SJSA1 (cell line): ENCODE measurements at places on chromosomes 13 and 19. TPM values are rescaled to one million over a fixed set of nuclear protein-coding genes. Genes with fewer than 3 reads are reported as not detected.

DNA sequence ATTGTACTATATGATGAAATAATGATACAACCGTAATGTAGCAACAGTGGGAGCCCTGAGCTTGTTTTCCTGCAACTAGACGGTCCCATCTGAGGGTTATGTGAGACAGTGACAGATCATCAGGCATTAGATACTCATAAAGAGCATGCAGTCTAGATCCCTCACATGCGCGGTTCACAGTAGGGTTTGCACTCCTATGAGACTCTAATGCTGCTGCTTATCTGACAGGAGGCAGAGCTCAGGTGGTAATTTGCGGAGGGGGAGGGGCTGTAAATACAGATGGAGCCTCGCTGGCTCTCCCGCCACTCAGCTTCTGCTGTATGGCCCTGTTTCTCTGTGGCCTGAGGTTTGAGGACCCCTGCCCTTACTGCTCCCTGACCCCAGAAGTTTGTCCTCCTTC lies 13.7 kb downstream of the EPHX3 start:
- no peak for DNase-seq

GRCh38 chr13:39451301-39451700 lies 151.7 kb downstream of the LHFPL6 start:
- DNase-seq, result no peak

Gene KASH5
- not detected in 2 replicates for total RNA-seq

GRCh38 chr13:31896427-31896826 lies 135.1 kb upstream of the FRY start:
- DNase-seq, result peak; percentile 1

DNA sequence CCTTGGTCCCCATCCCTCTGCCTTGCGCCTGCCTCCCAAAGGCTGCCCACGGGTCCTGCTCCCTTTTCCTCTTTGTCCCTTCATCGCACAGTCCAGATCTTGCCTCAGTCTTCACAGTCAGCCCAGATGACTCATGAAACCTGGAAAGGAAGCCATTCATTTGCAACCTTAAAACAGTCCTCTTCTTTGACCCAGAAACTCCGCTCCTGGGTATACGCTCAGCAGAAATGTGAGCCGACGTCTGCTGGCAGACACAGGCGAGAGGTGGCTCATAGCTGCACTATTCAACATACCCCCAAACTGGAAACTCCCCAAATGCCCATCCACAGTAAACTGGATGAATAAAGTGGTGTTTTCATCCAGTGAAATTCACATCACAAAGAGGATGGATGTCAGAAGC lies 13.6 kb upstream of the PEPD start:
- DNase-seq, result no peak

Gene ZNF112
- total RNA-seq, result 4.7 and 7.1 TPM in 2 replicates

DNA sequence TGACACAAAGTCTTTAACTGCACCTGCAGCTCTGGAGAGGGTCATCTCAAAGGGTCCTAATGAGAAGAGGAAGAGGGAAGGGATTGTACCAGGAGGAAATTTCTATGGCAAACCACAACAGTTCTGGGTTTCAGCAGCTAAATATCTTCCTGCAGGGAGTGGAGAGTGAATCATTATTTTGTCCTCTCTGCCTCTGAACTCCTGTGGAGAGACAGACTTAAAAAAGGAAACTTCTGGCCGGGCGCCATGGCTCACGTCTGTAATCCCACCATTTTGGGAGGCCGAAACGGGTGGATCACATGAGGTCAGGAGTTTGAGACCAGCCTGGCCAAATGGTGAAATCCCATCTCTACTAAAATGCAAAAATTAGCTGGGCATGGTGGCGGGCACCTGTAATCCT lies 16.9 kb upstream of the C1QTNF9 start:
- DNase-seq, result no peak

DNA sequence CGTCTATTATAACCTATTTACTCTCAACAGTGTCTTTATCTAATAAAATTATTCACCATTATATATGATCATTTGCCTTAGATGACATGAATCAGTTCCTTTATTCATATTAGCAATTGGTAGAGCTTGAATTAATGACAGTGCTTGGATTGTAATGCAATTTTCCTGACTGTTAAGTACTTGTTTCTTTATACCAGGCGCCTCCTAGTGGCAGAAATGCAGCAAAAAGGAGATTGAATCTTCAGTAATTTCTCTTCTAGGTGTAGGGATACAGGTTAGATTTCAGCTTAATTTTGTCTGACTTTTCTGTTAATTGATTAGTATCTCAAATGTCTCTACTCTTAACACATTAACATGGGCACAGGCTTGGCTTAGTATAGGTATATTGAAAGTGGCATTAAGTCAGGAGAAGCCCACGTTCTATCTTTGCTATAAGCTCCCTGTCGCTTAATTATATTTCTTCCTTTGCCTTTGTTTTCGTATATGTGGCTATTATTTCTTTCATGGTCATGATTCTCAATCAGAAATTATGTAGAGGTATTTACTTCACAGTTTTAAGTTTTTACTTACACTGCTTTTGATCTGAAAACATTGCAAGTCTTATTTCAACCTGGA lies 9.1 kb upstream of the LHFPL6 start:
- DNase-seq, result peak; percentile 64

- peak; percentile 92 for DNase-seq
Observed at GRCh38 chr13:40401911-40402776, 264.3 kb downstream of the FOXO1 start.

- DNase-seq, result no peak
Observed at GRCh38 chr13:44718467-44718866, 142.3 kb upstream of the TSC22D1 start.

Gene CCL25
- total RNA-seq, result not detected in 2 replicates

Gene ZNF227
- 5.6 and 15.1 TPM in 2 replicates for total RNA-seq

Gene GEMIN7
- total RNA-seq, result 42.0 and 46.9 TPM in 2 replicates

Gene SPACA4
- not detected in 2 replicates for total RNA-seq

DNA sequence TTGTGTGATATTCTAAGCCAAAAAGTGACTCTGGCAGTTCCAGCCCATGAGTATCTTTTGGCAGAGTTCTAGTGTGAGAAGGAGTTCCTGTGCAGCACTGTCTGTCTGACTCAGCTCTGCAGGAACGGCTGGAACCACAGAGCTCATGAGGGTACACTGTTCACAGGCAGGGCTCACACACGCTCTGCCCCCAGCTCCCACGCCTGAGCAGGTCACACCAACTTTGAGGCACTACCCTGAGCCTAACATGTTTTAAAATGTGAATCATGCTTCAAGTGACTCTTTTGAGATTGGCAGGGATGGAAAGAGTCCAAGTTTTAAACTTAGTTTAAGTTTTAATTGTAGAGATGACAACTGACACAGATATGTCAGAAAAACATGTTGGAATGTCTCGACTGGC lies 1203.3 kb downstream of the UQCRFS1 start:
- no peak for DNase-seq

Gene SMAD9
- total RNA-seq, result 16.8 and 25.9 TPM in 2 replicates

Gene FCHO1
- 0.63 TPM in 1 of 2 replicates, not detected in the other for total RNA-seq

- DNase-seq, result no peak
Observed at GRCh38 chr19:34104557-34104956, 67.7 kb upstream of the LSM14A start.

DNA sequence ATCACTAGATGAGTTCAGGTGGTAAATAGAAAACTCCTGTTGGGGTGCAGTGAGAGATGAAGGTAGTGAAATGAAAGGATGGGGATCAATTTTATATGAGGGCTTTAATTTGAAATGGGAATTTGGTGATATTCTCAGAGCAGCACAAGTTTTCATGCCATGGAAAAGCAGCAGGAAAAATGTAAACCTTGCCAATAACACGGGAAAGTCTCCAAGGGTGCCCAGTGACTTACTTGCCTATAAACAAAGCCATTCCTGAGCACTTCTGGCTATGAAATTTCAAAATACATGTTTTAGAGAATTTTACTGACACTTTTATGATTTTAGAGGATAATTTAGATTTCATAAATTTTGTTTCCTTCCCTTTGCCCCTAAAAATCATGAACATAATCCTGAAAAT lies 16.4 kb upstream of the FLT3 start:
- DNase-seq, result no peak

Gene DCT
- not detected in 2 replicates for total RNA-seq

GRCh38 chr13:35179494-35179893 lies 237.4 kb downstream of the NBEA start:
- no peak for DNase-seq

GRCh38 chr19:12035220-12036172 lies at the start of gene ZNF433:
ZNF433 (minus strand) TSS chr19:12035679; CDS start chr19:12035539, 140 bp downstream.
- peak; percentile 28 for DNase-seq

- DNase-seq, result no peak
Observed at GRCh38 chr19:12984683-12985048, 10.6 kb upstream of the NFIX start.

Gene ERICH4
- total RNA-seq, result not detected in 2 replicates

DNA sequence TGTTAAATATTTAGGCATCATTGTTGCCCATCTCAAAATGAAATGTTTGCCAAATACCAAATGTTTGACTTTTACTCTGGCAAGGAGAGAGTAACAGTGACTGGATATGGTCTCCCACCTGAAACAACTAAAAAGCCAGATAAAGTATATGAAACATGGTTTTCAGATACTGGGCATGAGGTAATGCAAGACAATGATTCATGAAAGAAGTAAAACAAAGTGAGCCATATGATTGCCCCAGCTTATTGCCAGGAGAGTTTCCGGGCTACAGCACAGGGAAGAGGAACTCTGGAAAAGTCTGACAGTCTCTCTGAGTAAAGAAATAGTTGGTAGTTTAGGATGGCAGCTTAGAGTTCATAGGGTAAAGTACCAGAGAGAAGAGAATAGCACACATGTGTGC lies 354.6 kb downstream of the DNAJC15 start:
- no peak for DNase-seq

Gene NKG7
- not detected in 2 replicates for total RNA-seq

- no peak for DNase-seq
Observed at GRCh38 chr19:16327501-16327900, 2.9 kb downstream of the KLF2 start.

DNA sequence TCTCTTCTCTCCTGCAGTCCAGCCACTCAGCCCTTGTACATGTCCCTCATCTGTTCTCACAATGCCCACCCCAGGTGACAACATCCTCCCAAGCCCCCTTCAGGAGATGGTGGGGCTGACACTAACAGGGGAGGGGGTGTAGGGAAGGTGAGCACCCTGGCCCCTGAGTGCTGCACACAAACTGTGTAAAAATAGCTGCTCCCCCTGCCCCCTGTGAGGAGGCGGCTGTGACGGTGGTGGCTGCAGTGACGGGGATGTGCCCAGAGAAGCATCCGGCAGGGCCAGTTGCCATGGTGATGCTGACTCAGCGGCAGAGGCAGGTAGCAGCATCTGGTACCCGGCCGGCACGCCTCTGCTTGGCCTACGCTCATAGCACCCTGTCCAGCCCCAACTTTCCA lies 13.0 kb upstream of the JUND start:
- DNase-seq, result no peak

- no peak for DNase-seq
Observed at GRCh38 chr13:50415428-50415827, 400.2 kb downstream of the KCNRG start.

Gene LILRB4
- total RNA-seq, result not detected in 2 replicates

DNA sequence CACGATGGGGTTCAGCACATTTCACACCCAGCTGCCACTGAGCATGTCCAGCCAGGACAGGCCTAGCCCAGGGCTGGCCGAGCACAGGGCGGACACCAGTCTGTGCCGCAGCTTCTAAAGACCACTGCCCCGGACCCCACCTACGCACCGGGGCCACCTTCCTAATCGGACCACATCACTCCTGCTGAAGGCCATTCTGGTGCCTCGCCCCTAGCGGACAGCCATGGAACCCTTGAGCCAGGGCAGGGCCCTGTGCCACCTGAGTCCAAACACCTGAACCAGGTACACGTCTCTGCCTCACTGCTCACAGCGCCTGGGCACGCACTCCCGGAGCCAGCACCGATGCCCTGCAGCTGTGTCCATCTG lies 8.4 kb upstream of the C13orf46 start:
- no peak for DNase-seq

DNA sequence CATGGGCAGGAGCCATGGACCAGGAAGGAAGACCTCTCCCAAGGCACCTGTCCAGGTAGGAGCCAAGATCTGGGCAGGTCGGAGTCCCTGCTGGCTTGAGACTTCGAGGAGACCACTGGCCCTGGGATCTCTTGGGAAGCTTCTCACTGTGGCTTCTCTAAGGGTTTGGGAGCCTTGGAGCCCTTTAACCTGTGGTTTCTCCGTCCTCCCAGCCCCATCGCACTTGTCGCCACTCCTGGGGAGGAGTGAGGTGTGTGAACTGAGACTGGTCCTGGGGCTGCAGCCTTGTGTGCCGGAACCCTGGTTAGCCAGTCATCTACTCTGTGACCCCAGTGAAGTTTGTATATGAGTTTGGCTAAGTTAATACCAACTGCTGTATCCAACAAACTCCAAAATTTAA lies 8.2 kb downstream of the ZNF805 start:
- peak; percentile 22 for DNase-seq

Gene ZBTB32
- not detected in 2 replicates for total RNA-seq

Gene YIF1B
- 68.1 and 92.4 TPM in 2 replicates for total RNA-seq

GRCh38 chr13:65677906-65678305 lies 1552.2 kb downstream of the PCDH9 start:
- DNase-seq, result no peak

- no peak for DNase-seq
Observed at GRCh38 chr19:9937001-9937411, 691 bp upstream of the OLFM2 start.

DNA sequence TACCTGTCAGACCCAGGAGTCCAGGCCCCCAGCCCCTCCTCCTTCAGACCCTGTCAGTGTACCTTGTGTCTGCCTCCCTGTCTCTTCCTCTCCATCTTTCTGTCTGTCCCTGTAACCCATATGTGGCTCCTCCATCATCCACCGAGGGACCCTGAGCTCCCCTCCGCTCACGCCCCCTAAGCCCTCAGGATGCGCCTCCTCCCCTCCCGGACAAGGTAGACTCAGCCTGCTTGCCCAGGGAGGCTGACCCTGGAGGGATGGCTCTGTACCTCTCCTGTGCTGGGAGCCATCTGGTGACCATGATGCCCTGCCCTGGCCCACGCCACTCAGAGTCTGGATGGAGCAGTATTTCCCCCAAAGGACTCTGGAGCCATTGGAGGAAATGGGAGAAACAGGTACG lies 1.0 kb upstream of the CAPN12 start:
- no peak for DNase-seq

DNA sequence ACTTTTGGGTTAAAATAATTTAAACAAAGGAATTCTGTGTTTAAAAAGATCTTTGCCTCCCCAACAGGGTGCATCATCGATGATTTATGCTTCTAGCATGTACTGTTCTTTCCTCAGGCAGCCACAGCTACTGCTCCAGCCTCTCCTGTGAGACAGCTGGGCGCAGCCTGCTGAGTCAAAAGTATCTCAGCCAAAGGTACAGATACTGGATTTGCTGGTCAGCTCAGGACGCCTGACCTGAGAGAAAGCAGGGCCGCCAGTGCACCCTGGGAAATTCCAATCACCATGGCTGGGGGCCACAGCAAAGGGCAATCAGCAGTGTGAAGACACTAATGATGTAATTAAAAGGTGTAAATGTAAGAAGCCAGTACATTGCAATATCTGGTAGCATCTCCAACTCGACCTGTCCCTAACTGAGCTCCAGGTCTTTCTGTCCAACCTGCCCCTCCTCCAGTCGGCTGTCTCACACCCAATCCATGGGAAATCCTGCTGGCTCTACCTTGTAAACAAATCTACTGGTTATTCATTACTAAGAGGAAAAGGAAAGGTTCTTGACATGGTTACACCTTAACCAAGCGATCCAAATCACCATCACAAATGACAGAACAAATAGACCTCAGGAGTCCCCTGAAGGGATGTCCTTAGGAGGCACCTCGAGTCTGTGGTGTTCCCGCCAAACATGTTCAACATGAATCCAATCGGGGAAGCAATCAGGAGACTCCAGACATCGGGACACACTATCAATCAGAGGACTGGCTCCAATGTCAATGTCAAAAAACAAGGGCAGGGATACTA lies 7.3 kb downstream of the OPA3 start:
- peak; percentile 47 for DNase-seq

- DNase-seq, result no peak
Observed at GRCh38 chr19:1400281-1401137, 833 bp downstream of the GAMT start.
